ENCODE measurements at places on chromosomes 12 and 14.
A peak's percentile ranks its signal among the peaks of the same experiment; 100 is the strongest.

- DNase-seq, result no peak
These were observed 84.6 kb downstream of the SETD3 start for GRCh38 chr14:99395909-99396530.

DNA sequence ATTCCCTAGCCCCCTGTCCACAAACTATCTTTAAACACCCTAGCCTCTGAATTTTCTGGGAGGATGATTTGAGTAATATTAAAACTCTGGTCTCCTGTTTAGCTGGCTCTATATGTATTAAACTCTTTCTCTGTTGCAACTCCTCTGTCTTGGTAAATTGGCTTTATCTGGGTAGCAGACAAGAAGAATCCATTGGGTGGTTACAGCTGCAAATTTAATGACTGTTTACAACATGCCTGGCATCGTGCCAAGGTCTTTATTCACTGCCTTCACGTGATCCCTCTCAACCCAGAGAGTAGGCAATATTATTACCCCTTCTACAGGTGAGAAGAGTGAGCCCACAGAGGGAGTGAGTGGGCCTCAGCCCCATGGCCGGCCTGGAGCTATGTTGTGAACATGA lies 77.8 kb upstream of the MYL2 start:
- no peak for DNase-seq

DNA sequence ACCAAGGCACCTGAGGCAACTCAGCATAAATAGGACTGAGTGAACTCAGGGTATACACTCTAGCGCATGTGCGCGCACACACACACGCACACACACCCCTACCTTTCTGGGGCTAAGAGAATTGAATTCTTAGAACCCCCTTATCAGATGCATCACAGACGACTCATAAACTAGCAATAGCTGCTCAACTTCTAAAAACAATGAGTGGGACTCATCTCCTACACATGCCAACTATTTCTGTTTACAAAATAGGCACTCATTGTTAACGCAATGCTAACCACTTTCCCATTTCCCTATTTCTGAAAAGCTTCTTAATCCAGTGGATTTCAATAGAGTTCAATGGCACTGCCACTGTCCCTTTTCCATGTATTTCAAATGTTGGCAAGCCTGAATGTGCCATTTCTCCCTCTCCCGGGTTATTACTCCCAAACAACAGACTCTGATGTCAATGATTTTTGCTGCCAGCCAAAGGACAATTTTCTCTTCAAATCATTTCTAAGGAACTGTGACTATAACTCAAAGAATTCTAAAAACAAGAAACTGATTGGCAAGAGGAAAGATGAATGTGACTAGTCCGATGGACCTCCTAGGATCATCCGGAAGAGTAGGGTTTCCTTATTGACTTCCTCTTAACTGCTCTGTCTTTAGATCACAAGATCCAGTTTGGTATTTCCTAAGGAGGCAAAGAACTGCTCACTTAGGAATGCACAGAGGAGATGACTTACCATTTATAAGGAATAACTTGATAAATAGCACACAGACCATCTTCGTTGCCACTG lies 48.8 kb downstream of the SLC38A1 start:
- no peak for DNase-seq

- DNase-seq, result no peak
These were observed 9.0 kb downstream of the RPS6KL1 start for GRCh38 chr14:74913986-74914573.

GRCh38 chr14:43877351-43877960 lies 629.6 kb downstream of the FSCB start:
- DNase-seq, result no peak

DNA sequence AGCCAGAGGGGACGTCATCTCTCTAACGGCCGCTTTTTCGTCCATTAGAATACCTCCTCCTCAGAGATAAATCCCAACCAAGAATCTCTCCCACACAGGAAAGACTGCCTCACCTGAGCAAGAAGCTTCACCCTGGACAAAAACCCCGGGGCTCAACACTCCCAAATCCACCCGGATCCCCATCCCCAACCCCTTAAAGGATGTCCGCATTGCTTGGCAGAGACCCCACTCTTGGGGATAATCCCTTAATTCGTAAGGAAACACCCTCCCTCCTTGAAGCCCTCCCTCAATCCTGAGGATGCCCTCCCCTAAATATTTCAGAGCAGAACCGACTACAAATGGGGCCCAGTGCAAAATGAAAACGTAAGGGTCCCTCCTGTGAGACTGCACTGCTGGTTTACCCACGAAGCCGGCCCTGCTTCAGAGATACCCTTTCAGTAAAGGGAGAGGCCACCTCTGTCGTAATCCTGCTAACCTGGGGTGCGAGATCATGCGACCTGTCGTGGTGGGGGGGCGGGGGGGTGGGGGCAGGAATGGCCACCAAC lies 655 bp upstream of the DYNLL1 start:
- DNase-seq, result no peak

- DNase-seq, result no peak
These were observed 9.4 kb upstream of the LRP1-AS start for GRCh38 chr12:57156701-57157403.

- DNase-seq, result no peak
These were observed 549 bp downstream of the GPHN start for GRCh38 chr14:66508547-66508845.

- DNase-seq, result no peak
These were observed 10.1 kb downstream of the XRCC3 start for GRCh38 chr14:103705118-103705503.

DNA sequence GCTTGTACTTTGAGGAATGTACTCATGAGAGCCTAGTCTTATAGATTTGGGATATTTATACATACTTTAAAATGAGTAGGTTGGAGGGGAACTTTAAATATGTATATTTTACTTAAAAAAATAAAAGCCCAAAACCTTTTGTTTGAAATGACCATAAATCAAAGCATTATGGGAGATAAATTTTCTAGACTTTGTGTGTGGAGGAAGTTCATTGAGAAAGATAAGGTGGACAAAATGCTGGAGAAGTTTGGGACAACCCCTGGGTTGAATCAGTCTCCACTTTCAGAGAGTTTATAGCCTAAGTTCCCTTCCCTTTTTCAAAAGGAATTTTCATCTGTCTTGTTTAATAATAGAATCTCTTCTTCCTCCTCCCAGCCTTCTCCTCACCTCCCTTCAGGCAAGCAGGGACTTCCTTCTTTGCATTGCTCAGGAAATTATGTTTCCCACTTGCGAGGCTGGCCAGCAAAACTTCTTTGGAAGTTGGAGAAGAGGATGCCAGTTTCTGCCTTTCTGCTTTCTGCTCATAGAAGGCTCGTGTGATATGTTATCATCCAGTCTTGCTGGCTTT lies 54.2 kb downstream of the CHST11 start:
- no peak for DNase-seq

GRCh38 chr14:51093371-51094281 lies 1.3 kb downstream of the TRIM9 start:
- peak; percentile 82 for DNase-seq

DNA sequence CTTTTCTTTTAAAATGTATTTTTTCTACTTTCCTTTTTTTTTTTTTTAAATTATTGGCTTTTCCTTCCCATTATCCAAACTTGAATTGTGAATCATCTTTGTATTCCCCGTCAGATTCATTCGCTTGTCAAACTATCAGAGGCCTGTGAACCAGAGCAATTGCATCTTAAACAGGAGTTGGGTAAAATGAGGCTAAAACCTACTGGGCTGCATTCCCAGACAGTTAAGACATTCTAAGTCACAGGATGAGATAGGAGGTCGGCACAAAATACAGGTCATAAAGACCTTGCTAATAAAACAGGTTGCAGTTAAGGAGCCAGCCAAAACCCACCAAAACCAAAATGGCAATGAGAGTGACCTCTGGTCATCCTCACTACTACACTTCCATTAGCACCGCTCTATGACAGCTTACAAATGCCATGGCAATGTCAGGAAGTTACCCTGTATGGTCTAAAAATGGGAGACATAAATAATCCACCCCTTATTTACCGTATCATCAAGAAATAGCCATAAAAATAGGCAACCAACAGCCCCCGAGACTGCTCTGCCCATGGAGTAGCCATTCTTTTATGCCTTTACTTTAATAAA lies 19.9 kb downstream of the FUT8 start:
- DNase-seq, result no peak

GRCh38 chr14:102573591-102574046 lies 18.8 kb upstream of the RCOR1 start:
- no peak for DNase-seq

DNA sequence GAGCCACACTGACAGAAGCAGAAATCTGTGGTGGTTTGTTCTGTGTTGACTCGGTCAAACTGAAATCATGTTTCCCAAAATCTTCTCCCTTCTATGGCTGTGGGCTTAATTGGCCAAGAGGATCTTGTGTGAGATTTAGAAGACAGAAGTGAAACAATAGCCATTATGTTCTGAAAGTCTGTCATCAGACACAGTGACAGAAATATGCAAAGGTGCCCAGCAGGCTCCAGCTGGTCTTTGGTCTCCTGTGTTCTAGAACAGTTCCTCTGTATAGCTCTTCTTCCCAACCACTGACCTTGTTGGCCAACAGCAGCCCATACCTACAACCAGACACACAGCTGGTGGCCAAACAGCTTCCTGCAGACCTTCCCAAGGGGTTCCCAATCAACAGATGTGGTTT lies 25.0 kb upstream of the COCH start:
- no peak for DNase-seq

GRCh38 chr12:16350682-16351081 lies 3.2 kb downstream of the MGST1 start:
- DNase-seq, result no peak

DNA sequence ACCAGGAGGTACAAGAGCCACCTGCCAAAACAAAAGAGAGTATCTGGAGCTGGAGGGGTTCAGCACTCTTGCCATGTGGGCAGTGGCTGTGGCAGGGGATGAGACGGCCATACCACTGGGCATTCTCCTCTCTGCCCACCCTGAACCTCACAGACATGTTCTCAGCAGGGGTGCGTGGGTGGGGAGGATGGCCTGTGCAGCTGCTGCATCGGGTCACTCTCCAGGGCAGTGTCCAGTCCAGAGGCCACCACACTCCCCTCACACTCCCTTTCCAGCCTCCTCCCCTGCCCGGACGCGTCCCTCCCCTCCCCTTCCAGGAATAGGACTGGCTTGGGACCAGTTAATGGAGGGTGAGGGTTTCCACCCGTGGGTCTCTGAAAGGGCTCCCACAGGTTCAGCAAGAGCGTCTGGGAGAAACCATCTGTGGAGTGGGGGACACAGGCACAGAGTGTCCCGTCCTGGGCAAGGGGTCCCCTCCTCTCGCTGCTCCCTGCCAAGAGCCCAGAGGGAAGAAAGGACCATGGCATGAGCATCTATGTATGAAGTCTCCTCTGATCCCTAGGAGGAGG lies 501 bp downstream of the C1R start:
- DNase-seq, result no peak

DNA sequence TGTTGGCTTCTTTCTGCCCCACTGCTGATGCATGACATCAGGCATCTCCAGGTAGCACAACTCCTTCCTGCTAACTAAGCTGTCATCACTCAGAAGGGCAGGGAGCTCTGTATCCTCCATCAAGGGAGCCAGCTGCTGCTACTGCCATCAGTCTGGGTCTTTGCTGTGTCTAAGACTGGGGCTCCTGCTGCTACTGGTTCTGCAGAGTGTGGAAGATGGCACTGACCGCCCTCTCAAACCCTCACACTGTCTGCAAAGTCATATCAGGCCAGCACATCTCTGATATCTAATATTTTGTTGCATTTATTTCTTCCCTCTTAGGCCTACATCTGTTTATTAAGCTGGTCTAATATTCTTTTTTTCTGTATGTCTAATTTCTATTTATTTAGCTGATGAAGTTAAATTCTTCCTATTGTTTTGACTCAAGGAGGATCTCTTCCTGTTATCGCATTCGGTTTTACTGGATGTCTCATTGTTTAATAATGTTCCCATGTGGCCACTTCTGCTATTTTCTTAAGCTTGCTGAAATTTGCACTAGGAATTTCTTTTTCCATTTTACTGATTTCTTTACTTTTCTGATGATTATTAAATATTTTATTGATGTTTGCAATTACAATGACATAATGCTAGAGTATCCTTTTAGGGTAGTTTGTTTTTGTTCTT lies 7.6 kb upstream of the E2F7 start:
- DNase-seq, result no peak

GRCh38 chr12:95416111-95416636 lies 57.8 kb upstream of the METAP2 start:
- DNase-seq, result no peak

DNA sequence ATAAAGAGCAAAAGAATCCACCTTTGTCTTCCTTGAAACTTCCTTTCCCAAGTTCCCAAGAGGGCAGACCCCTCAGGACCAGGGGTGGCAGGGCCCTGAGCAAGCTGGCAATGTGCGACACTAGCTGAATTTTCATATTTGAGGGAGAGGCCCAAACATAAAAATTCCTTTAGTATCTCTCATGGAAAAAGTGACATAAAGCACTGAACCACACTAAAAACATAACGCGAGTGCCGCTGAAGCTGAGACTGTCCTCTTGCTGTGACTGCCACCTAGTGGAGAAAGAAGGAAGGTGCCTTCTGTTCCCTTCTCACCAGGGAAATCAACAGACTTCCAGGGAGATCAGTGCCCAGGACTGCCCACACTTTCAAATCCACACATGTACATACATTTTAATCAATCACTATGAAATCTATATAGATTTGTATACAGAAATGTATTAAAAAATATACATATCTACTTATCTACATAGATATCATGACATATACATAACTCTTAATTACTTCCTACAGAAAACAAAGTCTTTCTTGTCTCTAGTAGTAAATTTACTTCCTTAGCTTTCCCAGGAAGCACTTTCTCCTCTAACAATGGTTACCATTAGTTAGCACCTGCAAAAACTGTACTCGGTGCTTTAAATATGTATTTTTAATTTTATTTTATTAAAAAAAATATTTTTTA lies 53.8 kb downstream of the SSH1 start:
- peak; percentile 64 for DNase-seq

DNA sequence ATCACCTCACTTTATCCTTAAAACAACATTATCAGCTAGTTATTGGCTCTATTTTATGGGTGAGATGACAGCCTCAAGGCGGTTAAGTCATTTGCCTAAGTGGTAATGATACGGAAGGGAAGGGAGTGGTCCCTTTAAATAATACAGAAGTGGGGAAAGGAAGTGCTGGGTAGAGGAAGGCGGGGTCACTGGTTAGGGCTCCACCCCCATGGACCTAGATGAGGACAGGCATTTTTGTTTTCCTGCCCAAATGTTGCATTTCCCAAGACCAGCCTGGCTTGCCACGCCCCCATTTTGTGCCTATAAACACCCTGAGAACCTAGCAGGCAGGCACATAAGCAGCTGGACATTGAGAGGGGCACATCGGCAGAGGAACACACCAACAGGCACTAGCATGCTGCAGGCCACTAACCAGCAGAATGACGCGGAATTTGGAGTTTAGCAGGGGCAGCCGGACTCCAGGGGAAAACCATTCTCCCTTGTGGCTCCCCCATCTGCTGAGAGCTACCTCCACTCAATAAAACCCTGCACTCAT lies 100.9 kb downstream of the EPS8 start:
- no peak for DNase-seq

- DNase-seq, result peak; percentile 31
These were observed 17.3 kb downstream of the TNFAIP2 start for GRCh38 chr14:103140316-103141109.

GRCh38 chr12:3137268-3137781 lies 60.1 kb downstream of the TSPAN9 start:
- DNase-seq, result no peak
